ENCODE measurements at places on chromosomes 13 and 19.

GRCh38 chr19:33878910-33879810 lies 82.5 kb downstream of the KCTD15 start:
- DNase-seq = no peak

GRCh38 chr13:73835138-73835721 lies 299.0 kb downstream of the KLF12 start:
- peak; percentile 37 for DNase-seq

DNA sequence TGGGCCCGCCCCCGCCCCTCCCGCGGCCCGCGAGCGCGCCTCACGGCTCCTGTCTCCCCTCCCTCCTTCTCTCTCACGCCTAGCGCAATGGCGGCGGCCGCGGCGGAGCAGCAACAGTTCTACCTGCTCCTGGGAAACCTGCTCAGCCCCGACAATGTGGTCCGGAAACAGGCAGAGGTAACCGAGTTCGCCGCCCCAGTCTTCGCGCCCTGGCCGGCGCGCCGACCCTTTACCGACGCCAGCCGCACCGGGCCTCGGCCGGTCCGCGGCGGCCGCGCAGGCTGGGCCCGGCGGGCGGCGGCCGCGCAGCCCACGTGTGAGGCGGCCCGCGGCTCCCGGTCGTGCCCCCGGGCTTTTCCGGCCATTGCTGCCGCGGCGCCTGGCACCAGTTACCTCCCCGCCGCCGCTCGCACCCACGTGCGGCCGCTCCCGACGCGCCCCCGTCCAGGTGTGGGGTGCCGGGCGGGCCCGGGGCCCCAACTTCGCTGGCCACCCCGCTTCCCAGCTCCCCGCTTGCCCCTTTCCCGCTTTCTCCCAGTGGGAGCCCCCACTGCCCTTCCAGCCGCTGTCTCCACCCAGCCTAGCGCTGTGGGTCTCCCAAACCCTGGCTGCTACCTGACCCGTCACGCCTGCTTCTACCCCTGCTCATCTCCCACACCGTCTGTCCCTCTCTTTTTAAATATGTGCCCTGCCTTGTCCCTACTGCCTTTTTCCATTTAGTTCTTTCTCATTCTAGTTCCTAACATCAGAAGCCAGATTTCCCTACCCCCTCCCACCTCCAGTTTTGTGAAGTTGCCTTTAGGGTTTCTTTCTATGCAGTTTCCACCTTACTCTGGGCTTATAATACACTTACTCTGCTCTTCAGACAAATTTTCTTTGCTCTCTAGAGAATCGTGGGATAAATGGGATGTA lies 23.4 kb downstream of the IPO5 start:
- DNase-seq = peak; percentile 72

GRCh38 chr19:13573056-13573667 lies 66.9 kb upstream of the CACNA1A start:
- no peak for DNase-seq

DNA sequence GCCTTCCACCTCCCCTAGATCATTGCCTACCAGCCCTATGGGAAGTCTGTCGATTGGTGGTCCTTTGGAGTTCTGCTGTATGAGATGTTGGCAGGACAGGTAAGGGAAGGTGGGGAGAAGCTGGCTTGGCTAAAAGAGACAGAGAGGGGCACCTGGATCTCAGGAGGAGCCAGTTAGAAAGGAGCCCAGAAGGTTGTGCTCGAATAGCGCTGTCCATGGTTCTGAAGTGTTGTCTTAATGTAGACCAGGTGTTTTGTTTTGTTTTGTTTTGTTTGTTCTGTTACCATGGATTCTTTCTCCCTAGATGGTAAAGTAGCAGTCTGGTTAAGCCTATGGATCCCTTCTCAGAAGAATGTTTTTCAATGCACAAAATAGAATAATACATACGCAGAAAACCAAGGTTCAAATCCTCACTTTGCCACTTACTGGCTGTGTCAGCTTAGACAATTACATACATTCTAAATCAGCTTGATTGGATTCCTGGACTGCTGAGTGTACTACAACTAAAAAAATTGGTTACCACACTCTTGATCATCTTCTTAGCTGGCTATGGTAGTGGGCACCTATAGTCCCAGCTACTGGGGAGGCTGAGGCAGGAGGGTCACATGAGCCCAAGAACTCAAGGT lies 5.9 kb upstream of the CACNG7 start:
- no peak for DNase-seq

- DNase-seq = no peak
Measured at GRCh38 chr19:6589711-6590257, 1.2 kb downstream of the CD70 start.

- no peak for DNase-seq
Measured at GRCh38 chr19:17035842-17036424, 9.3 kb upstream of the CPAMD8 start.

DNA sequence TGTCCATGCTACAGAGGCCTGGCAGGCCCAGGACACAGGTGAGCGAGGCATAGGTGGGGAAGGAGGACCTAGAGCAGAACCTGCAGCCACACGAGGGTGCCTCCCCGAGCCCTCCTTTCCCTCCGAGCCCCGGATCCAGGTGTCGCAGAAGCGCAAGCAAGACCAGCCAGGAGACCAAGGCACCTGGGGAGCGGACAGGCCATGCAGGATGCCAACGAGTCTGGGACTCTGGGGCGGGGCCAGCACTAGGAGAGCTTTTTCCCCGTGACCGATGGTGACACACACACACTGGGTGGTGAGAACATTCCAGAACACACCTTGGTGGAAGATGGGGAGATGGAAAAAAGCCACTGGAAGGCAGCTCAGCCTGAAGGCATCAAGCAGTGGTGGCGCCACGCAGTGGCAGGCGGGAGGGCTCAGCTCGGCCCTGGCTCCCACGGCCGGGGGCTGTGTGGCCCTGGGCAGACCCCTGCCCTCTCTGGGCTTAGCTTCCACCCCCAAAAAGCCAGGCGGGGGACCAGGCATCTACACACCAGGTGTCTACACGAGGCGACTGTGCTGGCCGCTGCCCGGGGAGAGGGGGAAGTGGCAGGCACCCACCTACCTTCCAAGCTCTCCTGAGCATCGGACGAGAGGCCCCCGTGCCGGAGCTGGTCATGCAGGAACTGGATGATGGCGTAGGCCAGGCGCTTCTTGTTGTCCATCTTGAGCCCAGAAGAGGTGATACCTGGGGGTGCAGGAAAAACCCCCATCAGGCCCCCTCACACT lies 14.5 kb downstream of the SGTA start:
- DNase-seq = peak; percentile 20

DNA sequence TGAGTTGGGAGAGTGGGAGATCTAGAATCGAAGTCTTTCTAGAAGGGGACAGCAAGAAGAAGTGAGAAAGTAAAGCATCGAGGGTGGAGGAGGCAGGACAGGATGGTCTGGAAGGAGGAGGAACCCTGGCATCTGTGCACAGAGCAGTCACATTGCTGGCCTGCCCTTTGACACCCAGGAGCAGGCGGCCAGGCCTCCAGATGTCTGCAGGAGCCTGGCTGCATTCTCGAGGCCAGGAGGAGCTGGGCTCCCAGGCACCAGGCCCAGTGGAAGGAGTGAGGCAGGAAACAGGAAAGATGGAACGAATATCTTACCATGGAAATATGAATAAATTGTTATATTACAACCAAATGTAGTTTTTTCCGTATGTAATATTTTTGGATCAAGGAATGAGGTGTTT lies 27.7 kb upstream of the ARGLU1 start:
- no peak for DNase-seq

GRCh38 chr19:1747285-1748114 lies 5.8 kb upstream of the ONECUT3 start:
- no peak for DNase-seq

GRCh38 chr13:114309806-114310410 lies 4.4 kb upstream of the CHAMP1 start:
- DNase-seq = no peak

- DNase-seq = no peak
Measured at GRCh38 chr19:47541518-47541917, 26.7 kb upstream of the NAPA start.

GRCh38 chr19:45691516-45692186 lies at the start of gene SNRPD2:
SNRPD2 (minus strand) TSS chr19:45691953; CDS start chr19:45691888, 65 bp downstream.
- DNase-seq = peak; percentile 90

- no peak for DNase-seq
Measured at GRCh38 chr19:17659996-17660395, 28.2 kb downstream of the UNC13A start.

DNA sequence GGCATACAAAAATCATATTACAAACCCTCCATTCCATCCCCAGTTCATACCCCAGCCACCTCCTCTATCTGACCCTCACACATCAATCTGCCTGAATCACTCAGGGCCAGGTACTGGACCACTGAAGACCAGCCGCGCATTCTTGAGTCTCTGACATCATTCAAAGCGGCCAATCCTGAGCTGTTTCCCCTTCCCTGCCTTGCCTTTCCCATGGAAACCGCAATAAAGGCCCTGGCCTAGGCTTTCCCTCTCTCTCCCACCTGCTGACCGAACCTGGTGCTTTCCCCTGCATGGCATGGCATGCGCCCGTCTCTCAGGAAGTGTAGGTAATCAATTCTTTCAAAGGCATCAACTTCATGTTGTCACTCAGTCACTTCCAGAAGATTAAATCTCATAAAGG lies 17.7 kb upstream of the HIF3A start:
- no peak for DNase-seq

DNA sequence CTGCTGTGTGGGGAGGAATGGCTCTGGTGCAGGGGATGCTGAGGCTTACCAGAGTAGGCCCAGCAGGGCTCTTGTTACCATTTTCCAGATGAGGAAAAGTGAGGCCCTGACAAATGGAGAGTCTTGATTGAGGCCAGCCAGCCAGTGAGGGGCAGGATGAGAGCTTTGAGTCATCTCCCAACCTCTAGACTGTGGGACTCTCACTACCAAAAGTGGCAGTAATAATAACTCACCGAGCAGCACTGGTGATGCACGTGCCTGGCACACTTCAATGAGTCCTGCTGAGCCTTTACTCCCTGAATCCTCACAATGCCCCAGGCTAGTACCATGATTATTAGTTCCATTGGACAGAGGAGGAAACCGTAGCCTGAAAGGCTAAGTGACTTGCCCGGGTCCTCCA lies 7.8 kb downstream of the CIC start:
- no peak for DNase-seq

DNA sequence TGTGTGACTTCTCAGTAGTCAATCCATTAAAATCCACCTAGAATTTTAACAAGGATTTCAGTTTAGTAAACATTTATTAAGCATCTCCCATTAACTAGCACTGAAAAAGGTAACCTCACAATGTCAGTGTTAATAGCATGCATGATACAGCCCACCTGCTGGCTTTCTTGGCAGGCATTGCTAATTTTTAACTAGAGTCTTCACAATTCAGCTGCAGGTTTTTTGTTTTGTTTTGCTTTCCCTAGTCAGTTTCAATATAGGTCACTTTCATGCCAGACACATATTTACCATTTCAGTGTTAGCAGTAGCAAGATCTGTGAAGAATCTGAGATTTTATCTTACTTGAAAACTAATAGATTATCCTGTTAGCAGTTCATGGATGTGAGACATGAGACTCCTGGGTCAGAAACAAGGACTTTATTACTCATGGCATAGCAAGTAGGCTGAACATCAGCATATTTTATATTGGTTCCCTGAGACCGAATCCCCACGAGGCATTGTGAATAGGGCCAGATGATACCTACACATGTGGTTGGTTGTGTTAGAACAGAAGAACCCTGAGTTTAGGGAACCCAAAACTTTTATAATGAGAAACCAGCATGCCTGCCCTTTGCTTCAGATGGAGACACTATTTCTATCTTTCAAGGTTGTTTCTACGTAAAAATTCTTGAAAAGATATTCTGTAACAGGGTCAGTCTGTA lies 198.0 kb upstream of the HTR2A start:
- DNase-seq = no peak

All from D341Med (cell line).